ENCODE measurements at places on chromosomes 16 and 17.

- no peak for DNase-seq
Measured at GRCh38 chr17:74433421-74434121, 1.7 kb downstream of the GPRC5C start.

DNA sequence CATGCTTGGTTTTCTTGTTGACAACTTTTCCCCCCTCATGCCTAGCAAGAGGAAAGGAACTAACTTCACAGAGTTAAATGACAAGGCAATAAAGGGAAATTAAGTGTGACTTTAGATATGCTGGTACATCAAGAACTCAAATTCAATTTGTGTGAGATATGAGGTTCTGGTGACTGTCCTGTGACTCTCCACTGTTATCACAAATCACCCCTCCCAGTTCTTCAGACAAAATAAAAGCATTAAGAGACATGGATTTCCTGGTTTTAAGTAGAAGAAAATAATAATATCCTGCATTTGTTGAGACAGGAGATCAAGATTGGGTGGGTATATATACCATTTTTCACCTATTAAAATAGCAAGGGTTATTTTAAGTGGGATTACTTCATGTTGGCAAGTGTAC is 46.2 kb downstream of the SNTB2 start:
- no peak for DNase-seq

- no peak for DNase-seq
Measured at GRCh38 chr17:82799591-82799990, 40.2 kb downstream of the ZNF750 start.

DNA sequence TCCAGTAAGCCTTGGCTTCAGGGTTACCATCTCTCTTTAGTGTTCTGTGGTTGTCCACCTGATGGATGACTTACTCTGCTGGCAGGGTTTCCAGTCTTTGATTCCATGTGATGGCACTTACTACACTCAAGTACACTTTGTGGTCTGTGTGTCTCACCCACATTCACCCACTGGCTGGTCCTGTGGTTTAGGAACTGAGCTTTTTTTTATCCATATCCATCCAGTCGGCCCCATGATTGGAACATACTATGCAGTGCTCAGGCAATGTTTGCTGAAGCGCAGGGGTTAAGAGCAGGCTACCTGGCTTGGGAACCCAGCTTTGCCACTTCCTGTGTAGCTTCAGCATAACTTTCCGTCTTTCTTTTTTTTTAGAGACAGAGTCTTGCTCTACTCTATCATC is 2.8 kb upstream of the FUS start:
- no peak for DNase-seq

DNA sequence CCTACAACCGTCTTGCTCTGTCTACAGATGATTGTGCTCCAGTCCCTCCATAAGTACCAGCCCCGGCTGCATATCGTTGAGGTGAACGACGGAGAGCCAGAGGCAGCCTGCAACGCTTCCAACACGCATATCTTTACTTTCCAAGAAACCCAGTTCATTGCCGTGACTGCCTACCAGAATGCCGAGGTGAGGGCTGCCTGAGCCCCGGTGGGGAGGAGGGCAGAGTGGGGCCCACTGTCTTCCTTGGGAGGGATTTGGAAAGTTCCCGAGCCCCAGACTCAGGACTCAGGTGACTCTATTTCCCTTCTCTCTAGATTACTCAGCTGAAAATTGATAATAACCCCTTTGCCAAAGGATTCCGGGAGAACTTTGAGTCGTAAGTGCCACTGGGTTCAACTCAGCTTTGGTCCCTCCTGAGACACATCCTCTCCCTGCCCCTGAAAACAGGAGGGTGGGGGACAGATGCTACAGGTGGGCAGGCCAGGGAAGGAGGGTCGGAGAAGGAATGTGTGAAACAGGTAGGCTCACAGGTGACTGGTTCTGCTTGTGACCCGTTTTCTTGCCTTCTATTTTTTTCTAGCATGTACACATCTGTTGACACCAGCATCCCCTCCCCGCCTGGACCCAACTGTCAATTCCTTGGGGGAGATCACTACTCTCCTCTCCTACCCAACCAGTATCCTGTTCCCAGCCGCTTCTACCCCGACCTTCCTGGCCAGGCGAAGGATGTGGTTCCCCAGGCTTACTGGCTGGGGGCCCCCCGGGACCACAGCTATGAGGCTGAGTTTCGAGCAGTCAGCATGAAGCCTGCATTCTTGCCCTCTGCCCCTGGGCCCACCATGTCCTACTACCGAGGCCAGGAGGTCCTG is 11.4 kb downstream of the TBX21 start:
- DNase-seq, result no peak

DNA sequence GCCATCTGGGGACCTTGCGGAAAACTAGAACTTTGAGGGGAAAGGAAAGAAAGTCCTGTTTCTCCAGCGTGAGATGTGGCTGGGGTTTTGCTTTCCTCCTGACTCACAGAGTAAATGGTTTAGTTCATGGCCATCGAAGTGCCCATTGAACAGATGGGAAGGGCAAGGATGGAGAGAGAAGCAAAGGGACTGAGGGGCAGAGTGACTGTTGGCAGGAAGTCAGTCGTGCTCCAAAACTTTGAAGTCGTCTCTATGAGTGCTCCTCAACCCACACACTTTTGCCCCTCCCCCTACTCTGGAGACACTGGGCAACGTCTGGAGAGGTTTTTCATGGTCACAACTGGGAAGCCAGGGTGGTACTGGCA is 476.9 kb downstream of the SLC39A11 start:
- DNase-seq, result no peak

GRCh38 chr16:65579050-65579449 is 457.2 kb upstream of the CDH11 start:
- DNase-seq, result no peak

GRCh38 chr16:87958632-87959031 is 7.4 kb downstream of the BANP start:
- no peak for DNase-seq

Data from SK-N-MC (cell line).